Activated T-helper 1 cell treated with Interleukin-2 at 50 U/mL for 16 hours (primary cell): ENCODE measurements at places on chromosomes 3 and 15.

DNA sequence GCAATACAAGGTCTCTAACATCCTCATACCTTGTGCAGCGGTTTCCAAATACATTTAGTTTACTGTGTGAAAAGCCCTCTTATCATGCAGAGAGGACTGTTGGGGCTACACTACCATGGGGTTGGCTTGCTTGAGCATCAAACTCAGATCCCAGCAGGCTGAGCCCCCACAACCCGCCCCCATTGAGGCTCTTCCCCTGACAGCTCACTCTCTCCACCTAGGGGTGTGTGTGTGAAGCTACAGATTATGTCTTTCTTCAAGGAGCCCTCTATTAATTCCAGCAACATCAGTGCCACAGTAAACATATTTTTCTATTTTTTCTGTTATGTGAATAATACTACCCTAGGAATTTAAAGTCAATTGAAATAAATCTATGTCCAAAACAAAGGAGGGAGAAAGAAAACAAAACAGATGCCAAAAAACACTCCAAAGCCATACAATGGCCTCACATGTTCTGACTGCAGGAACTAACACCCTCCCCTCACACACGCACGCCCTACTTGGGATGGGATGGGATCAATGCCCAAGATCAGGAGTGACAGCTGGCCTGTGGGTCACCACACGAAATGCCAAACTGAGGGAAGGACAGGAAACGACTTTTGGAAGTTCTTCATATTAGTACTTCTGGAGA is 14.7 kb downstream of the TM4SF4 start:
- no peak for DNase-seq

GRCh38 chr3:99504258-99504657 is 134.1 kb upstream of the COL8A1 start:
- DNase-seq = no peak

GRCh38 chr15:35654332-35654731 is 108.4 kb upstream of the DPH6 start:
- DNase-seq = no peak

GRCh38 chr15:100592898-100593297 is 9.1 kb downstream of the LINS1 start:
- DNase-seq = no peak

- no peak for DNase-seq
Observed at GRCh38 chr3:183808355-183808754, 17.0 kb downstream of the MAP6D1 start.

- no peak for DNase-seq
Observed at GRCh38 chr3:129000742-129001100, 383 bp upstream of the EFCC1 start.

GRCh38 chr3:72266016-72266370 is 481.0 kb upstream of the PROK2 start:
- DNase-seq = no peak

GRCh38 chr15:39404767-39405181 is 176.1 kb upstream of the THBS1 start:
- DNase-seq = no peak

- no peak for DNase-seq
Observed at GRCh38 chr3:700514-700913, 392.3 kb upstream of the CNTN6 start.

DNA sequence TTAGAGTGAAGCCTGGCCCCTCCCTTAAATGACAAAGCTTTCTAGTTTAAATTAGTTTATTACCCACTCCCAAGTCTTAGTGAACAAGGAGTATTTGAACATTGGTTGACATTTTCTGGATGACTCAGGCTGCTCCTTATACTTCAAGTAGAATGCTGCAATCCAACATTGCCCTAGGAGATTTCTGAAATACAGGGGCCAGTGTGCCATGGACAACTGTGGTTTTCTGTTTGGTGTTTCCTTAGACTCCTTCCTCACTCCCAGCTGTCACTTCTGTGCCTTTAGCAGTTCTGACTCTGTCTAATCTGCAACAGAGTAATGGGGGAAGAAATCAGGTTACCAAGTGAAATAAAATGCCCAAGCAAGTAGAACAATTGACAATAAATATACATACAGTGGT is 116.1 kb upstream of the P2RY1 start:
- no peak for DNase-seq

DNA sequence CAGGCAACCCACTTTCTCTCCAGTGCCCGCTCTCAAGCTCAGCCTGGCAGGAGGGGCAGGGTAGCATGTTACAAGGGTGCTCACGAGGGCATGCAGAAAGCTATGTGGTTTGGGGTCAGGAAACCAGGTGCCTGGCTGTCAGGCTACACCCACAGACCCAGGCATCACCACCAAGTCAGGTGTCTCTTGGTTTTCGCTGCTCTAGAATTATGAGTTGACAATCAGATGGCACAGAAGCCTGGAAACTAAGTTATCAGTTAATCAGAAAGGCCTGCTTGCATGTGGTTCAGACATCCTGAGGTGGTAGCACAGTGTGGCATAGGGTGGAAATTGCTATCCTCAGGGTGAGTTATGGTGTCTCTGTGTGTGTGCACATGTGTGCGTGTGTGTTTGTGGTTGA is 16.2 kb upstream of the CCR9 start:
- peak; percentile 48 for DNase-seq

- no peak for DNase-seq
Observed at GRCh38 chr15:83848315-83849050, 194.6 kb downstream of the ADAMTSL3 start.

GRCh38 chr15:49423901-49424550 is 984 bp downstream of the FGF7 start:
- no peak for DNase-seq

- DNase-seq = no peak
Observed at GRCh38 chr15:44676676-44677075, 13.2 kb upstream of the SPG11 start.

DNA sequence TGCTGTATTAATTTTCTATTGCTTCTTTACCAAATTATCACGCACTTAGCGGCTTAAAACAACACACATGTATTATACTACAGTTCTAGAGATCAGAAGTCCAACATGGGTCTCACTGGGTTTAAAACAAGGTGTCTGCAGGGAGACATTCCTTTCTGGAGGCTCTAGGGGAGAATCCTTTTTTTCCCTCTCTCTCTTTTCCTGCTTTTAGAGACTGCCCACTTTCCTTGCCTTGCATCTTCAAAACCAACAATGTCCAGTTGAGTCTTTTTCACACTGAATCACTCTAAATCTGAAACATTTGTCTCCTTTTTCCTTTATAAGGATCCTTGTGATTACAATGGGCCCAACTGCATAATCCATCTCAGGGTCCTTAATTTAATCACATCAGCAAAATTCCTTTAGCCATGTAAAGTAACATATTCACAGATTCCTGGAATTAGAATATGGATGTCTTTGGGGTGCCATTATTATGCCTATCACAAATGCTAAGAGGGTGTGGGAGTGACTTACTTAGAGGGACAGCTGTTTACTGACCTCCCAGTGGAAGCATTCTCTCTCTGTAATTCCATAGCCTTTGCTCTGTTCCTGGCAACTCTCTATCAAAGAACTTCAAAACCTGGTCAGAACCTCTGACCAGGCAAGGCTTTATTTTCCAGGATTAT is 21.8 kb downstream of the CD200 start:
- no peak for DNase-seq

- DNase-seq = no peak
Observed at GRCh38 chr15:62976301-62976881, 66.2 kb upstream of the TPM1 start.

- no peak for DNase-seq
Observed at GRCh38 chr3:52494886-52495495, at the start of gene STAB1. Gene STAB1, plus strand, starts transcription at chr3:52495338. Its CDS starts 76 bp downstream, at chr3:52495414.

DNA sequence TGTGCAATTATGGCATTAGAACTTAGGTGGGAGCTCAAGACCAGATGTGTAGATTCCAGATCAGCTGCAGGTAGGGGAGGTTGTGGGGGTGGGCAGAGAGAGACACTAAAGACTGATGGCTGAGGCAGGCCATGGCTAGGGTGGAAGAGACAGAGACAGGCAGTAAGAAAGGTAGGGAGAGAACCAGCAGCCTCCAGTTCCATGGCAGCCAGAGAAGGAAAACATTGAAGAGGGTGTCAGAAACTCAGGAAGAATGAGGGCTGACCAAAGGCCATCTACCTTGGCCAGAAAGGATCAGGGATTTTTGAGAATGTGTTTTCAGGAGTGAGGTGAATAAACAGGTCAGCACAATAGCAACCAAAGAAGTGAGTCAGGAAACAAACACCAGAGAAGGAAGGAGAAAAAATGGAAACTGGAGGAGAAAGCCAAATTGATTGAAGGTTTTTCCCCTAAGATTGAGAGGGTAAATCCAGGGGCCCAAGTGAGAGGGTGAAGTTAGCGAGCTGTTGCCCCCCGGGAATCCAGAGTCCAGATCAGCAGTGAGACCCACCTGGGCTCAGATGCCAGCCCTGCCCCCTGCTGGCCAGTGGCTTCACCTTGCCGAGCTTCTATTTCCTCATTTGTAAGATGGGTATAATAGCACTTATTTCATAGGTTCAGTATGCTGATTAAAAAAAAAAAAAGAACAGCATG is 41.0 kb downstream of the ABHD2 start:
- peak; percentile 39 for DNase-seq

GRCh38 chr3:53728606-53729005 is 117.6 kb downstream of the CHDH start:
- no peak for DNase-seq

DNA sequence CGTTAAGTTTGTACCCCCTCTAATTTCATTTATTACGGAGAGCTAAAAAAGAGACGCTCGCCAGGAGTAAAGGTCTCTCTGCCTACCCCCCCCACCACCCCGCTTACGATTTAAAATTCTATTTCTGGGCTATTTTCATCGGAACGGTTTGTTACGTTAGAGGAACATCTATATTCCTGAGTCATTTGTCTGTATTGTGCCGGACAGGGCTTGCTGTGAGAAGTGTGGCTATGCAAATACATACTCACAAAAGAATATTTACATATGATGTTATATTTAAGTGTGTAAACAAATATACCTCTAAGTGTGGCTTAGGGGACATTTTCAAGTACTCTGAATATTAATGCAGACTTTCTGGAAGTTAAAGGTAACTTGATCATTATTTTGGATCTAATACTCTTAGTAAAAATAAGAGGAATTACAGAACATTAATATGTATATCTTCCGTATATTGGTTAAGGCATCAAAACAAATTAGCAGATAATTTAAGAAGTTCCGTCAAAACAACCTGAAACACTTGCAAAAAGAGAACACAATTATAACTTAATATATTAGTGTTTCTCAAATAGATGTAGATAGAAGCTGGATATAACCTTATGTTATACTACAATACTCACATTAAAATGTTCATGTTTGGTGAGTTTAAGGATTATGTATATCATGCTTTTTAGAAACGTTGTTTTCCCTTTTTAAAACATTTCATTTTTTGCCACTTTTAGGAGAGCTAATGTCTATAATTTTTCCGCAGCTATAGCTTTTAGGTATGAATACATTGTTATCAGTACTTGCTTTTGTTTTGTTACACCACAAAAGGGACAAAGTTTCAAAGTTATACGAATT is 1.6 kb upstream of the SHOX2 start:
- no peak for DNase-seq

DNA sequence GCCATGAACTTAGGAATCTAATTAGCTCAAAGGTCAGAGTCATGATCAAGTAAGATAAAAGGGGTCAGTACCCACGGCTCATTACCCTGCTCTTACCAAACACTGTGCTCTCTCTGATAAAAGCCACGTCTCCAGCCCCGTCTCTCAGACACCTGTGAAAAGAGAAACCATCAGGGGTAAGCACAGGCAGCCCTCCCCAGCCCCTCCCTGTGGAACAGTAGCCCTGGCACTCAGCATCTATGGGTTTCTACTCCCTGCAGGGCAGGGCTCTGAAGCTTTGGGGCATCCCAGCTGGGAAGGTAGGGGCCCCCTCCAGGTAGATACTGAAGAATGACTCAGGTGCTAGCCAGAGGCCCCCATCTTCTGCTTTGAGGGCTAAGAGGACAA is 10.5 kb downstream of the LTF start:
- DNase-seq = no peak

DNA sequence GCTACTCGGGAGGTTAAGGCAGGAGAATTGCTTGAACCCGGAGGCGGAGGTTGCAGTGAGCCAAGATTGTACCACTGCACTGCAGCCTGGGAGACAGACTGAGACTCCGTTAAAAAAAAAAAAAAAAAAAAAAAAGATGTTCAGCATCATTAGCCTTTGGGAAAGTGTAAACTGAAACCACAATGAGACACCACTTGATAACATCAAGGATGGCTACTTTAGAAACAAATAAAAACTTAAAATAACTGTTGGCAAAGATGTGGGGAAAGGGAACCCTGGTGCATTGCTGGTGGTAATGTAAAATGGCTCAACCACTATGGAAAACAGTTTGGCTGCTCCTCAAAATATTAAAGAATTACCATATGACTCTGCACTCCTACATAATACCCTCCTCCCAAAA is 1.9 kb downstream of the LEO1 start:
- no peak for DNase-seq

DNA sequence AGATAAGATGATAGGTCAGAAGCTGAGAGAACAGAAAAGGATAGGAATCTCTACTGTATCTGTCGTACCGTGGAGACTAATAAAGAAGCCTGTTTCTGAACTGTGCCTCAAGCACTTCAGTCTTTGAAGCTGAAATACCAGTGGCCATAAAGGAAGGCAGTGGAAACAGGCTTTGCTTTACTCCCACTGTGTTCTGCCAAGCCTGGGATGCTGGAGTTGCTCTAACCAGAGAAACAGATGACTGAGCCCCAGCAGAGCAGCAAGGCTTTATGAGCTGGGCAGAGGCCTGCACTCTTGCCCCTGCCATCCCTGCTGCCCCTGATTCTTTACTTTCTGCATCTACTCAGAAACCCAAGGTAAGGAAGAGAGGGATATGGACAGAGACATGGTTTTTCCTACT is 89.4 kb downstream of the PDE8A start:
- no peak for DNase-seq

DNA sequence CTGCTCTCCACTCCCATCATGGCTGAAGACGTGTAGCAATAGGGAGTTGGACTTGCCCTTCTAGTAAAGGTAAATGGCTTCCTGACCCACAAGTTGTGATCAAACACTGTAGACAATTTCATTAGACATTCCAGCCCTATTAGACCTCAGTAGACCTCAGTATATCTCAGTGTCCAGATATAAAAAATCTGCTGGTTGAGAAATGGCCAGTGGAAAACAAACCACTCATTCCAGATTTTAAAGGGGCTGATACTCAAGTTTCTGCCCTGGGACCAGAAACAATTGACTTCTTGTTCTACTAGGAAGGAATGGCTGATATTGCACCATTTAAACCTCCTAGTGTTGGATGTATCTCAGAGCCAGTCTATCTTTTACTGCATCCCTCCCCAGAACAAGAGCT is 613.2 kb downstream of the PDCD6IP start:
- no peak for DNase-seq

GRCh38 chr3:147775816-147776530 is 366.8 kb downstream of the ZIC1 start:
- no peak for DNase-seq

GRCh38 chr3:110902453-110903085 is 169.0 kb upstream of the NECTIN3 start:
- no peak for DNase-seq
